Germinal center (tissue), 1 donor: ENCODE measurements at places on chromosomes 7 and 10.

DNA sequence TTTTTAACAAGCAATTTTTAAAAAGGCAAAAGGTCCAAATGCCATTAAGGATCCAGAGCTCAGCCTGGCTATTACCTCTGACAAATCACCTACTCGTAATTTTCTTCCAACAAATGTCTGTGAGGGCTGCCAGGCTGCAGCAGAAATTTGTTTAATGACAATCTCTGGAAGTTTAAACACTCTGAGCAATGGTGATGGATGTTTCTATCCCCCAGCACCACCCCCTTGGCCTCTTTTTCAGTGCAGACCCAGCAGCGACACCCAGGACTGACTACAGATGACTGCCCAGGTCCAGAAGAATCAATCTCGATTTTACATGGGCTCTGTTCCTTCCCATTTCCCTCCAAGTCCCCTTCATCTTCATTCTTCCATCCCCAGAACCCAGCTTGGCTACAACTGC lies 201.4 kb upstream of the AOAH start:
- no peak for DNase-seq

- no peak for DNase-seq
Observed at GRCh38 chr7:87317691-87318245, 27.7 kb upstream of the CROT start.

GRCh38 chr10:120803972-120804371 lies 47.2 kb upstream of the WDR11 start:
- no peak for DNase-seq

- no peak for DNase-seq
Observed at GRCh38 chr10:127470911-127471310, 78.2 kb upstream of the NPS start.

DNA sequence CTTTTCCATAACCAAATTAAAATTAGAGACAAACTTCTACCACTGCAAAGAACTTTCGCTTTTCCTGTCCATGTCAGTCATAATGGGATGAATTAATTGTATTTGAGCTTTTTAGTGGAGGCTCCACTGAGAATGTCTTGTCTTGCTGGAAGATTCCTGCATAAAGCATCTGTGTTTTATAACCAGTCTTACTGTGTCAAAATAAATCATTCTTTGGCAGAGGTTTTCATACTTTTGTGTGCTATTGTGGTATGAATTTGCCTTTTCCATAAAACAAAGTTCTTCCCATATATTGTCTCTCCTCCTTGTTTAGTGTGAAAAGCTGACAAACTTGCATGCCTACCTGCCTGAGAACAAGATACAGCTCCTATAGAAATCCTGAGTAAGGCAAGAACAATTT lies 124.8 kb upstream of the CCDC6 start:
- no peak for DNase-seq
